M059J (cell line): ENCODE measurements at places on chromosomes 16 and 17.

GRCh38 chr16:81560979-81561657 is 116.5 kb downstream of the CMIP start:
- DNase-seq: peak; percentile 76

DNA sequence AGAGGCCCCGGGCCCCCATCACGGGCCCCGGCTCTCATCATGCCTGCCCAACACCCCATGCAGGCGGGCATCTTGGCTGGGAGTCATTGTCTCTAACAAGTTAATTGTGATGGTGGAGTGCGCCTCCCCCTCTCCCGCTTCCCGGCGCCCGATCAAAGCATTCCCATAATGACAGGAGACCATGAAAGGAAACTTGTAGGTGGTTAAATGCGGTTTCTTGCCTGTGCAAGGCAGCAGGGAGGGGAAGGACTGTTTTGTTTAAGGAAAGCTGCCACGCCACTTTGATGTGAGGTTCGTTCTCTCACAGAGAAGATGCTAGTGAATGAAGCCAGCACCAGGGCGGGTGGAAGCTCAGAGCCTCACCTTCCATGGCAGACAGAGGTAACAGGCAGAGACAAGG is 45.4 kb downstream of the C16orf78 start:
- DNase-seq: no peak

DNA sequence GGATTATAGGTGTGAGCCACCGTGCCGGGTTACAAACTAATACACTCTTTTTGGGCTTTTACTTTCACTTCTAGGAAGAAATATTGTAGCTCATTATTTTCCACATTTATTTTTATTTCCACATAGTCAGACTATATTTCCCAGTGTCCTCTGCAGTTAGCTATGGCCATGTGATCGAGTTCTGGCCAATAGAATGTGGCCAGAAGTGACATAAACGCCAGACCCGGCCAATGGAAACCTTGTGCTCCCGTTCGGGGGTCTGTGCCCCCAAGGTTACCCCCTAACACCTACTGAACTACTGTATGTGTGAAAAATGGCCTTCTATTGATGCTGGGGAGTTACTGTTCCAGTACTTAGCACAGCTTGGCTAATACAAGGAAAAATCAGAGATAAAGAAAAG is 13.2 kb upstream of the RPTOR start:
- no peak for DNase-seq

DNA sequence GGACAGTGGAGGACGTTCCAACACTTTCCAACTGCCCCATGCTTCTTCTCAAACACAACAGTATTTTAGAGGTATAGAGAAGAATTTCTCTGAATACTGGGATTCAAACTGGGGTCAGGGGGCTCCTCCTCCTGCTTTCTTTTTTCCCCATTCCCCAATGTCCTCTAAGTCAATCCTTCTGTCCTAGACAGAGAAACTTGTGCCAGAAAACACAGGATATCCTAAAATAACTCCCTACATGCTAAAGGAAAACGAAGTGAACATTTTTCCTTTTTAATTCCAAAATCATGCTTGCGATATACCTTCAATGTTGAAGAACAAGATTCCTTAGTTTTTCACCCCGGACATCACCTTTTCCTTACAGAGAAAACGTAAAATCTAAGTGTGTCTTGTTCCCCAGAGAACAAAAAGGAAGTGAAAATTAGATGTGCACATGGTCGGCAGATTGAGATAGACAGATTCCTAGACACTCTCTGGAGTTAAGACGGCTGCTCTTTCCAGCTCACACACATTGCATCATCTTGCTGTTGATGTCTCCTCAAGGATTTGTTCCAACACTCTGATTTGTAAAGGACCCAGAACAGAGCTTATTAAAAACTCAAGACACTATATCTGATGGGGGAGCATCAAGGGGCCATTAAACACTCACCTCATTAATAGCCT is 228.2 kb downstream of the GRIN2A start:
- DNase-seq: no peak

DNA sequence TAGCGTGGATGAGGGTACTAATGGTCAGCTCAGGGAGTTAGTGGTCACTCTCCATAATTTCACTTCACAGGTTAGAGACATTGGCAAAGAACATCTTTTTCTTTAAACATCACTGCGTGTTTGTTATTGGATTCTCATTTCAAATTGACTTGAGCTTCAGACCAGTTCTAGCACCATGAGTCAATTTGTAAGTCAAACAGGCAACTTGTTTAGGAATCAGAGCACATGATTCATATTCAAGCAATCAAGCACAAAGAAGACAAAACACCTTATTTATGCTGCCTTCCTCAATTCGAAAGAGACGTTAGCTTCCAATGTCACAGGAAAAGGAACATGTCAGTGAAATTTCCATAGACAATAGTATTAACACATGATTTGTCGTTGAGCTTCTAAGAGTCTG is 62.3 kb downstream of the HS3ST3A1 start:
- DNase-seq: no peak

DNA sequence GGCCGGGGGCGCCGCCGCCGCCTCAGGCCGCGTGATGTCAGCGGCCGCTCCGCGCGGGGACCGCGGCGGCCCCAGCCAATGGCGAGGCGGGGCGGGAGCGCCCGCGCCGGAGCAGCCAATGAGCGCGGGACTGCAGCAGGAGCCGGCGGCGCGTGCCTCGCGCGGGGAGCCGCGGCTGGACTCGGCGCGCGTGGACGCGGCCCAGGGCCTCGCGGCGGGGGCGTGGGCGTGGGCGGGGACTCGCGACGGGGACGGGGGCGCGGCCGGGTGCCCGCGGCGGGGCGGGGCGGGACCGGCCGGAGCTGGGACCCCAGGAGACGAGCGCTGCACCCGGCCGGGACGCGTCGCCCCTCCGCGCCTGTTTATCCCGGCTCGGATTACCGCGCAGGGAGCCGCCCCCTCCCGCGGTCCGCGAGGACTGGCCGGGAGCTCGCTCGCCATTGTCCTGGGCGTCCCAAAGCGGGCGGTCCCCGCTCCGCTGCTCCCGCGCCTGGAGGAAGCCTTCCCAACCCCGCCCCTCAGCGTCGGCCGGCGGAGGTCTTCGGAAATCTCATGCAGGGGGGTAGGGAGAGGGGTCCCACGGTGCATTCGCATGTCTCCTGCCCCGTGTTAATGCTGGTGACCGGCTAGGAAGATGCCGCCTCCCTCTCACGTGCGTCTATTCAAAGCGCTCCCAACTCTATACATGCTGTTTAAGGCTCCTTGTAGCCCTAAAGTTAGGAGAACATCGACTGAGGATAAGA is at the start of gene RNF157:
TSS of gene RNF157 (minus strand) at position 33 of the 743 bp plus-strand sequence. CDS start 253 bp downstream, outside the sequence.
- peak; percentile 65 for DNase-seq

DNA sequence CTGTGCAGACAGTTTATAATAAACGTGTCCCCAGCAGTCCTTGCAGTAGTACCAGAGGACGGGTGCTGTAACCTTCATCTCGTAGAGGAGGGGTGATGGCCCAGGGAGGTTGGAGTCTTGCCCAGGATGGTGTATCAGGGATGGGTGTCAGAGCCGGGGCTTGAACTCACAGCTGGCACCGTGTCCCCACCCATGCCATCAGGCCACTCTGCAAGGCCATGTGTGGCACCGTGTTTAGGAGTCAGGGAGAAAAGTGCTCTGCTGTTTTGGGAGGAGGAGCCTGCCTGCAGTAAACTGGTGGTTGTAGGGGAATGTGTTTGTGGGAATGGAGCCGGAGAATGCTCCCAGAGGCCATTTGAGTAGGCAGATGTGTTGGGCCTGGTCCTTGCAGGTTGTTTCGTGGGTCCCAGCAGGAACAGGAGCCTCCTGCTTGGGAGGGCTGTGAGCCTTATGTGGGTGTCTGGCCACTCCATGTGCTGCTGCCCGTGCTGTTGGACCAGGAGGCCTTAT is 1.7 kb downstream of the ADORA2B start:
- peak; percentile 50 for DNase-seq

GRCh38 chr16:56067406-56067805 is 123.9 kb upstream of the GNAO1 start:
- no peak for DNase-seq

- DNase-seq: no peak
Measured at GRCh38 chr17:44850025-44850424, 2.3 kb downstream of the HIGD1B start.

DNA sequence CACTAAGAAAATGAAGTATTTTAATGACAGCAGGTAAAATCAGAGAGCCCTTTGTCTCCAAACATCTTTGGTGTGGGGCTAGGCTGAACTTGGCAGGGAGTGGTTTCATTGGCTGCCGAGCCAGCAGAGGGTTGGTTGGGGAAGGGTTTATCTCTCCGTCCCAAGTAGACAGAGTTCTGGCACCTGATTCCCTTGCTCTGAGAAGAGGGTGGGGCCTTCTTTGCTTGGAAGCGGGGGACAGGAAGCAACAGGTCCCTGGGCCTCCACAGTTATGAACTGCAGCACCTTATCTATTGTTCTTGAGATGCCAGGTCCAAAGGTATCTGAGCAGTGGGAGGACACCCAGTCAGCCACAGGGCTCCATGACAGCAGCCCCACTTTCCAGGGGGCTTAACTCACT is 12.3 kb upstream of the CDH1 start:
- no peak for DNase-seq

- DNase-seq: peak; percentile 79
Measured at GRCh38 chr17:76384222-76384986, at the start of gene SPHK1. Gene SPHK1 (plus strand): TSS chr17:76384609. CDS start chr17:76385645, 1,036 bp downstream.

- DNase-seq: no peak
Measured at GRCh38 chr16:7344830-7345780, 12.5 kb downstream of the RBFOX1 start.

GRCh38 chr17:34354637-34355036 is 1.6 kb upstream of the CCL13 start:
- no peak for DNase-seq

GRCh38 chr16:23711785-23712184 is 1.2 kb downstream of the ERN2 start:
- DNase-seq: no peak

- DNase-seq: no peak
Measured at GRCh38 chr16:89132194-89133005, 38.7 kb downstream of the ACSF3 start.

DNA sequence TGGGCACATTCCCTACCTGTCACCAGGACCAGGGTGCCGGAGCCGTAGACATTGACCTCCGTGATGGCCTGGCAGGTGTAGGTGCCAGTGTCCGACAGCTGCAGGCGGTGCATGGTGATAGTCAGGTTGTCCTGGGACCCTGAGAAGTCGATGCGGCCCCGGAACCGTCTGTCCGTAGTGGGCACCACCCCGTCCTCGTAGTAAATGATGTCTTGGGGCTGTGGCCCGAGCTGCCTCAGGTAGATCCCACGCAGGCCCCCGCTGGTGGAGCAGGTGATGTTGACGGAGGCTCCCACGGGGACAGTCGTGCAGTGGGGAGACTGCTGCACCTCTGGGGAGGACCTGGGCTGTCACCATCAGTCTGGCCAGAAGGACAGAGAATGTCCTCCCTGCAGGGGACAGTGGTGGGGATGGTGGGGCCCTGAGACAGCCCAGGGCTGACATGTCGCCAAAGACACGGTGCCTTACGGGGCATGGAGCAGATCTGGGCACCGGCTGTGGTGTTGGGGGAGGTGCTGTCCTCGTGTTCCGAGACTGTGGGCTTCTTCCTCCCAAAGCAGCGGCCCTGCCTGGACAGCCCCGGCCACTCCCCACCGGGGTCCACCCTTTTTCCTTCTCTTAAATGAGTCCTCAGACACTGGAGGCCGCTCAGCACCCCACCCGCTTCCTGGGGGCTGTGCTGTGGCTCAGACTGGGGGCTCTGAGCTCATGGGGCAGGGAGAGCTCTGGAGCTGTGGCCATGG is 586 bp downstream of the CD7 start:
- no peak for DNase-seq

DNA sequence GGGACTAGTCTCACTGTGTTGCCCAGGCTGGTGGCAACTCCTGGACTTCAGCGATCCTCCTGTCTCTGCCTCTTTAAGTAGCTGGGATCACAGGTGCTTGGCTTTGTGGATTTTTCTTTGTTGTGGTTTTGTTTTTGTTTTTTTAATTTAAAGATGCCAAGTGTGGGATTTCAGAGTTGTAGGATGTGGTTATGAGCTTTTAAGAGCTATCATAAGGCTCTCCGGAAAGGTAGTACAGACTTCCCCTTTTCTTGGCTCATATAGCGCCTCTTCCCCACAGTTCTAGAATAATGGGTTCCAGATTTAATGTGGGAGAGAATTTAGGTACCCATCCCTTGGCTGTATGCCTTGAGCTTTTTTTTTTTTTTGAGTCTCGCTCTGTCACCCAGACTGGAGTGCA is 17.1 kb downstream of the AKAP1 start:
- DNase-seq: no peak

- peak; percentile 62 for DNase-seq
Measured at GRCh38 chr16:9159839-9160550, 68.6 kb downstream of the HAPSTR1 start.

- DNase-seq: peak; percentile 74
Measured at GRCh38 chr17:42623732-42624596, 14.5 kb downstream of the TUBG1 start.

DNA sequence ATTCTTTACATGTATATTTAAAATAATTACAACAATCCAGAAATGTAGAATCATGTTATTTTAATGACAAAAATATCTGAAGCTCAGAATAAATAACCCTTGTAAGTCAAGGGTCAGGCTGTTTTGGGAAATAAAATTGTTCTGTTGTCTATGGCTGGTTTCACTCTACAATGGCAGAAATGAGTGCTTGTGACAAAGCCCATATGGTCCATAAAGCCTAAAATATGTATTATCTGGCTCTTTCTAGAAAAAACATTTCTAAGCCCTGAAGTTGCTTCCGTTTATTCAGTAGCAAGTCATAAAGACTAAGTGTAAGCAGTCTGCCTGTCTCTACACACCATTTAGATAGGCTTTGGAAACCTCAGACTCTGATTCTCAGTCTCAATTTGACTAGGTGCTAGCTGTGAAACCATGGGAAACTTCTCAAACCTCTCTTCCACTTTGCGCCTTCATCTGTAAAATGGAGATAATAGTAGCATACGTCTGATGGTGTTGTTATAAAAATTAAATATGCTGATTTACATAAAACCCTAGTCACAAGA is 365.7 kb upstream of the CA10 start:
- DNase-seq: no peak

DNA sequence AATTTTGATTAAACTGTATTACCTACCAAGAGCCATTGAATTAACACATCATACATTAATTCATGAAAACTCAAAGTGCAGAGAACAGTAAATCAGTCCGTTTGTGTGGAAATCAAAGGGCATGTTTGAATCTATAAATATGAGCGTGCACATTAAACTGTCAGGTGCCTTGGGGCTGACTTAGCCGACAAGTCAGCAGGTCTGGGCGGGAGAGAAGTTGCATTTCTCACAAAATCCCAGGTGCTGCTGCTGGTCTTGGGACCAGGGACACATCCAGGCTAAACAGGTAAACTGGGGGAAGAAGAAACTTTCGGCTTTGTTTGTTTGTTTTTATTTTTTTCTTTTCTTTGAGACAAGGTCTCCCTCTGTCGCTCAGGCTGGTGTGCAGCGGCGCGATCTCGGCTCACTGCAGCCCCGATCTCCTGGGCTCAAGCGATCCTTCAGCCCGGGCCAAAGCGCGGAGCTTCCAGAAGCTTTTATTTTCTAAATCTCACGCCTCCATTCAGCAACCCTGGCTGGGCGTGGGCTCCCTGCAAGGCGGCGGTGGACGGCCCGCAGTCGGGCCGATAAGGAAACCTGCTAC is 213.9 kb downstream of the MRTFB start:
- no peak for DNase-seq
